Dermis blood vessel endothelial cell (primary cell): ENCODE measurements at places on chromosomes 7 and 10. TPM values are rescaled to one million over a fixed set of nuclear protein-coding genes. Genes with fewer than 3 reads are reported as not detected.

Gene AKR1C8
- total RNA-seq = 1.5 TPM in 1 of 2 replicates, not detected in the other

- DNase-seq = no peak
Measured at GRCh38 chr10:7046615-7047014, 364.2 kb downstream of the SFMBT2 start.

GRCh38 chr10:76236356-76236755, 804.9 kb downstream of the LRMDA start:
- DNase-seq = no peak

DNA sequence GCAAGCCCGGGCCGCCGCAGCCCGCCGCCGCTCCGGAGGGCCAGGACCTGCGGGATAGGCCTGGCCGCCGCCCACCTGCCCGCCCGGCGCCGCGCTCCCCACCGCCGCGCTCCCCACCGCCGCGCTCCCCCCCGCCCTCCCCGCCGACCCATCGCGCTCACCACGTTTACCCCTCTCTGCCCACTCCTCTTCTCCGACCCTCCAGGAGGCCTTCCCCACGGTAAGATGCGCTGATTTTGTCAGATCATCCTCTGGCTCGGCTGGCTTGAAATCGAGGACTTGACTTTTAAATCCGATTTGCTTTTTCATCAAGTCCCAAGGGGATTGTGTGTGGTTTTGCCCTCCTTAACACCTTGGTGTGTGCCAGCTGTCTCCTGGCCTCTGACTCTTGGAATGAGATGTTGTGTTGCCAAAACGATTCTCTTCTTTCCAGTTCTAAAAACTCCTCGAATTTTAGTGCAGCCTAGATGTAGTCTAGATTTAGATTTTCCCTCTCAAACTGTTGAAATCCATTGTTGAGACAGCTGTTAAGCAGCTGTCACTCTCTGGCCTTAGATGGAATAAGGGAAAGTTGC, 738 bp downstream of the POM121 start:
- DNase-seq = peak; percentile 39
